ENCODE measurements at places on chromosomes 4 and X.

GRCh38 chr4:127870688-127871087, 10.0 kb upstream of the PLK4 start:
- DNase-seq: no peak

DNA sequence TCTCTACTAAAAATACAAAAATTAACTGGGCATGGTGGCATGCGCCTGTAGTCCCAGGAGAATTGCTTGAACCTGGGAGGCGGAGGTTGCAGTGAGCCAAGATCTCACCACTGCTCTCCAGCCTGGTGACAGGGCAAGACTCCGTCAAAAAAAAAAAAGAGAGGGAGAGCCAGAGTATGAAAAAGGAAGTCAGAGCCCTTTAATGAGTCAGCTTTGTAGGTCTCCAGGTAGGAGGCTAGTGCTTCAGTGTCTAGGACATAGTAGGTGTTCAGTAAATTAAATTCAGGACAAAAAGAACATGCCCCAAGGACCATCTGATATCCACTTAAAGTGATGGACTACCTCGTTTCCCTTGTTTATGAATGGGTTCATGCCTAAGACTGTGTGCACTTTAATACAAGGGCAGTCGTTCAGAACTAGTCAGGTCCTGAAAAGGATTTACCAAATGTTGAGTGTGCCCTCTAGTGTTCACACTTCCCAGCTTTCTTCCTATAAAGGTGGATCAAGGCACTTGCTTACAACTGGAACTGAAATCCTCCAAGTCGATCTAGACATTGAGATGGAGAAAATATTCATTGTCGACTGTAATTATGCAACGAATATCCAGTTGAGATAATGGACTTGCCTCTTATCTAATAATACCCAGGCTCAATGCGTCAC, 29.0 kb downstream of the F9 start:
- DNase-seq: no peak

DNA sequence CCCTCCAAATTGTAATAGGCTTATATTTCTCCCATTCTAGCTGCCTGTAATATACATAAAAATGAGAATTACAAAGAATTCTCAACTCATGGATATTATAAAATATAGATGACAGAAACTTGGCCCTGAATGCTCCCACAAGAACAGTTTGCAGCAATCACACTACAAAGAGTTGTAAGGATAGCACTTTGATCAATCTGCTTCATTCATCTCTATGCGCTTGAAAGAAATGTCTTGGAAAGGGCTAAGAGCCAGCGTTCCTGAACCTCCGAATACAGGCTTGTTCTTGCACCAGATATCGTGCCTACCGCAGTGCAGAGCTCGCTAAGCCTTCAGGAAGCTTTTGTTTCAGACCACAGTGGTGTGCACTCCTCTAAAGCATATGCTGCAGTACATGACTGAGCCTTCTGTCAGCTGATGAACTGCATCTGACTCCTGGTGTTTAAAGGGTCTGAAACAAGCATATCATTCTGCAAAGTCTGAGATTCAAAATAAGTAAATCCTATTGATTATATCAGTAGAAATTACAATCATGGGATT, 417.6 kb upstream of the ZFP42 start:
- DNase-seq: no peak

DNA sequence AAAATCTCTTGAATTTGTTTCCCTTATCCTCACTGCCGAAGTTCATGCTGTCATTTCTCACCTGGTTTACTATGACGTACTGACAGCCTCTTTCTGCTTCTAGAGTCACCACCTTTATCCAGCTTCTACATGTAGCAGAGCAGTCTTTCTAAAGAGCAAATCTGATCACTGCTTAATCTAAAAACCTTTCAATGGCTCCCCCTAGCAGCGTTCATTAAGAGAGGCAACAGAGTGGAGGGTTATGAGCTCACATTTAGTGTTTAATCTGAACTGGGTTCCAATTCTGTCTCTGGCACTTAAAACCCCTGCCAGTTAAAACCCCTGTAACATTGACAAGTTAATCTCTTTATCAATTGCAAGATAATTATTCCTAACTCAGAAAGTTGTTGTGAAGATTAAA, 4.4 kb downstream of the RBPJ start:
- no peak for DNase-seq

DNA sequence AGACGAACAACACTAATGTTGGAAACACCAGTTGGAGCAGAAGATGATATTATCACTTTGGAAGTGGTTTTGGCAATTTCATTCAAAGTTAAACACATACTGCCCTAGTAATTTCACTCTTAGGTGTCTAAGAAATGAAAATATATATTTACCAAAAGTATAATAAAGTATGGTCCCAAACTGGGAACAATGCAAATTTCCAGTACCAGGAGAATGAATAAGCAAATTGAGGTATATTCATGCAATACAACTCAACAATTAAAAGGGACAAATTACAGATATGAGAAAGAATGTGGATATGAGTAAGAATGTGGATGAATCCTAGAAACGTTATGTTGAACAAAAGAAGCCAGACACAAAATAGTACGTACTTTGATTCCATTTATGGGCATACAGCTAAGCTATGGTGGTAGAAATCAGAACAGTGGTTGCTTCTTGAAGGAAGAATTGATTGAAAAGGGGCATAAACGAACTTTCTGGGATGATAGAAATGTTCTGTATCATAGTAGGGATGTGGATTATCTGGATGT, 10.0 kb downstream of the ELMOD2 start:
- no peak for DNase-seq

GRCh38 chr4:89279385-89279784, 28.2 kb downstream of the GPRIN3 start:
- DNase-seq: no peak

DNA sequence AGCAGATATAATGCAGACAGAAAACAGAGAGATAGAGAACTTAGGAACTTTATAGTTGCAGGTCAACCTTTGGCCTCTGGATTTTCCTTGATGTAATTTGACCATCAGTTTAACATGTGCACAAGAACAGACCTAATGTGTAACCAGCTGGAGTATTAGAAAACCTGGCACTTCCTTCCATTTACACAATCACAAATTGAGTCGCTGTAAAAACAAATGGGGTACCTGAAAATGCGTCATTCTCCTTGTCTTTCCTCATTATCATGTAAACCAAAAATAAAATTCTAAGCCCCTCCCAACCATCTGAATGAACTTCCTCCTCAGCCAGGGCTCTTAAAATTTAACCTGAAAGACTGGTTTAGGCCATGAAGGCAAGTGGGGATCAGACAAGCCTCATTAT, 358.4 kb upstream of the MAGEB16 start:
- no peak for DNase-seq

DNA sequence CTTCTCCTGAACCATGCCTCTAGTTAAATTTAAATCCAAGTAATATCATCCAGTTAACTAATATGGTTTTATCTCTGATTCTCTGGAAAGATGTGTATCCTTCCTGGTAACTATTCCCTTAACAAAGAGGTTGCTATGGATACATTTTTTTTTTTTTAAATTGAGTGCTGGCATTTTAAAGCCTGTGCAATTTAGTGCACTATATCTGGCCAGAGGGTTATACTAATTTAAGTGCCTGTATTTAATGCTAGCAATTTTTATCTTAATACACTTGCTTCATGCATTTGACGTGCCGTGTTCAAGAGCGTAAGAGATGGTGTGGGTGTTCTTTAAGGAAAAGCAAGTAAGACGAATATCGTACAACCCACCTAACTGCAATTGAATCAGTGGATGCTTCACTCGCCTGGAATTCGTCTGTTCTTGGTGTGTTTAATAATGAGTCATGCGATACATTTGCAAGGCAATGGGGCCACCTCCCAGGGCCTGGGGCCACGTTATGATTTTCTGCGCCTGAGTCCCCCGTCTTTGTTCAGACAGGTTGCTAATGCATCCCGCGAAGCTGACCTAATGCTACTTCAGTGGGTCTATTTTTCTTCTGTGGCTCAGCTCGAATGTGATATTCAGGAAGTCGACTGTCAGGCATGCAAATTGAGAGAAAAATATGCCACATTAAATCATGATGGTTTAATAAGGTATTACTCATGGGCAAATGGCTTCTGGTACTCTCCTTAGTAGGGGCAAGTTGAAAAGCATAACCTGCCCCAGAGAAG, 14.2 kb upstream of the MID1 start:
- no peak for DNase-seq

DNA sequence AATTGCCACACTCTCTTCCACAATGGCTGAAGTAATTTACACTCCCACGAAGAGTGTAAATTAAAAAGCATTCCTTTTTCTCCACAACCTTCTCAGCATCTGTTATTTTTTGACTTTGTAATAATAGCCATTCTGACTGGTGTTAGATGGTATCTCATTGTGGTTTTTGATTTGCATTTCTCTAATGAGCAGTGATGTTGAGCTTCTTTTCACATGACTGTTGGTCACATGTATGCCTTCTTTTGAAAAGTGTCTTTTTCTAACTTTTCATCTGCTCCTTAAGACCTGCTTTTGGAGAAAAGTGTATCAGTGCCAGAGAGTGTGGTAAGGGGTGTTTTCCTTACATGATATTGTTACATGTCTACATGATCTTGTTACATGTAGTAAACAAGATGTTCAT, 25.7 kb downstream of the GUCY1A1 start:
- DNase-seq: no peak

DNA sequence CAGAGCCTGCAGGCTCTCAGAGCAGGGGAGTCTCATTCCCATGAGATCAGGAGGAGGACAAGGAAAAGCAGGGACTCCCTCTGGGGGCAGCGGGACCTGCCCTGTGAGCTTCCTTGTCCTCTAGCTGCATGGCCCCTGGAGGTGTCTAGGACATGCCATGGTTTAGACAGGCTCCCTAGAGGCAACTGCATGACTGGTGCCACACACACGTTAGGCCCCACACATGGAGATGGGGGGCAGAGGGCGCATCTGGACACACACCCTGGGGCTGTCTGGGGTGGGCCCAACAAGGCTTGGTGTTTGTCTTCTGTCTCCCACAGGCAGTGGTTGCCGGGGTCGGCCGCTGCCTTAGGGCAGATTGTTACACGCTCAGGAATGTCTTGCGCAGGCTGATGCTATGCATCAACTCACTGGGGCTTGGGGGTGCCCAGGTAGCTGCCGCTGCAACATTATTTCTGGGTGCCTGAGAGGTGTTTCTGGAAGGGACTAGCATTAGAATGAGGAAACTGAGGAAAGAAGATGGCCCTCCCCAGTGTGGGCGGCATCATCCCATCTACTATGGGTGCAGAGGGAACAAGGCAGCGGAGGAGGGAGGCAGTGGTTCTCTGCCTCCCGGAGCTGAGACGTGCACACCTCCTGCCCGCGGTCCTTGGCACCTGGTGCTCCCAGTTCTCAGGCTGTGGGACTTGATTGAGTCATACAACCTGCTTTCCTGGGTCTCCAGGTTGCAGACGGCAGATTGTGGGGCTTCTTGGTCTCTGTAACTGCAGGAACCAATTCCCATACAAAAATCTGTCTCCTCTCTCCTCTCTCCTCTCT, 32.1 kb upstream of the GPR78 start:
- no peak for DNase-seq

DNA sequence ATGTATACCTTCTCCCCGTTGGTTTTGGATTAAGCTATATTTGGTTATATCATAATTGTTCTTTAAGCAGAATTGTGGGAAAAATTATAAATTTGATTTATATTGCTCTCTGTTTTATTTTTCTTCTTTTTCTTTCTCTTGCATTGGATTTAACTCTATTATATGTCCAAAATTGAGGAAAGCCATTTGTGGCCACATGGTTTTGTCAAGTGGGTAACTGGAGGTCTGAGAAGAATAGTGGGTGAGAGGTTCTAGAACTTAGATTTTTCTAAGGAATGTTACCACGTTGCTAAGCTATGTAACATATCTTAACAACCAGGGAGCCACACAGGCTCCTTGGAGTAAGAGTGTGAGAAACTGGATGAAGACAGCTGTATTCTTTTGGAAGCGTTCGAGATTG, at the start of gene C4orf17:
Gene C4orf17 (plus strand): TSS at position 301 of the 400 bp plus-strand sequence. CDS start 2,061 bp downstream, outside the sequence.
- DNase-seq: no peak

GRCh38 chr4:125520258-125520990, 205.7 kb downstream of the FAT4 start:
- no peak for DNase-seq
